A549 treated with DMSO at 1 μM for 4 hours (cell line): ENCODE measurements at places on chromosomes 2 and 18. TPM values are rescaled to one million over a fixed set of nuclear protein-coding genes. Genes with fewer than 3 reads are reported as not detected.

MC5R gene
- not detected in 5 replicates for total RNA-seq

EMILIN2 gene
- 8.7 to 13.8 TPM (median 12.0 TPM) in 5 replicates for total RNA-seq

RNF152 gene
- total RNA-seq: 0.01 to 0.16 TPM (median 0.01 TPM) in 3 of 5 replicates, not detected in the others

POMC gene
- not detected in 5 replicates for total RNA-seq

SCYGR4 gene
- not detected in 5 replicates for total RNA-seq

RAPGEF4 gene
- 0.16 to 0.35 TPM (median 0.21 TPM) in 5 replicates for total RNA-seq

TBR1 gene
- total RNA-seq: 0.01 to 0.11 TPM (median 0.08 TPM) in 3 of 5 replicates, not detected in the others

GALNT3 gene
- total RNA-seq: not detected in 5 replicates

SGO2 gene
- total RNA-seq: 9.8 to 17.1 TPM (median 16.1 TPM) in 5 replicates

ARHGAP15 gene
- not detected in 5 replicates for total RNA-seq

TUBA4B gene
- total RNA-seq: 0.26 to 0.46 TPM (median 0.31 TPM) in 5 replicates
